ENCODE measurements at places on chromosomes 3 and 15. TPM values are rescaled to one million over a fixed set of nuclear protein-coding genes. Genes with fewer than 3 reads are reported as not detected.

Gene CLRN1
- not detected for total RNA-seq

Gene BCL2A1
- 0.31 TPM for total RNA-seq

Gene UBP1
- total RNA-seq: 56.7 TPM

Gene CPB1
- not detected for total RNA-seq

Gene MAGEL2
- total RNA-seq: not detected

Gene CASR
- not detected for total RNA-seq

Gene ARPC4
- 73.9 TPM for total RNA-seq

Gene CIP2A
- total RNA-seq: 54.1 TPM

Gene LYZL4
- not detected for total RNA-seq

Gene P2RY12
- total RNA-seq: not detected

Gene MYO5C
- total RNA-seq: 23.7 TPM

Gene CCR5
- not detected for total RNA-seq

Gene SEMA3F
- total RNA-seq: 3.6 TPM

Gene TM4SF1
- total RNA-seq: 226 TPM

Gene ALAS1
- 40.2 TPM for total RNA-seq

Gene PTX3
- not detected for total RNA-seq

Gene DLL4
- total RNA-seq: 0.20 TPM

Gene TRPM1
- total RNA-seq: not detected

Gene SCG3
- total RNA-seq: not detected

Gene KLHL40
- total RNA-seq: not detected

Gene SLC6A20
- total RNA-seq: not detected

Gene P2RY14
- total RNA-seq: not detected

Gene CCDC80
- total RNA-seq: not detected

Gene CADPS
- total RNA-seq: not detected

Gene DNASE1L3
- 0.55 TPM for total RNA-seq

Gene PARP3
- 7.7 TPM for total RNA-seq

Gene DPPA2
- total RNA-seq: not detected

Gene C3orf20
- 0.04 TPM for total RNA-seq

Gene RAB5A
- total RNA-seq: 29.3 TPM

Gene FAM3D
- not detected for total RNA-seq

Gene NTRK3
- total RNA-seq: not detected
